ENCODE measurements at places on chromosomes 6 and 20. TPM values are rescaled to one million over a fixed set of nuclear protein-coding genes. Genes with fewer than 3 reads are reported as not detected.

PM20D2 gene
- 14.2 TPM for total RNA-seq

BEND6 gene
- total RNA-seq: 1.2 TPM

DEF6 gene
- 0.05 TPM for total RNA-seq

PTCRA gene
- total RNA-seq: not detected

OXT gene
- not detected for total RNA-seq

DYNLT2 gene
- total RNA-seq: 0.59 TPM

NKX2-2 gene
- not detected for total RNA-seq

BMP5 gene
- total RNA-seq: 0.01 TPM

WFDC10B gene
- not detected for total RNA-seq

RIPPLY2 gene
- 0.46 TPM for total RNA-seq

PRKN gene
- not detected for total RNA-seq

STK35 gene
- 15.7 TPM for total RNA-seq

PLAGL2 gene
- total RNA-seq: 22.5 TPM

FNDC11 gene
- total RNA-seq: 0.14 TPM
